ENCODE measurements at places on chromosomes 2 and 18.

DNA sequence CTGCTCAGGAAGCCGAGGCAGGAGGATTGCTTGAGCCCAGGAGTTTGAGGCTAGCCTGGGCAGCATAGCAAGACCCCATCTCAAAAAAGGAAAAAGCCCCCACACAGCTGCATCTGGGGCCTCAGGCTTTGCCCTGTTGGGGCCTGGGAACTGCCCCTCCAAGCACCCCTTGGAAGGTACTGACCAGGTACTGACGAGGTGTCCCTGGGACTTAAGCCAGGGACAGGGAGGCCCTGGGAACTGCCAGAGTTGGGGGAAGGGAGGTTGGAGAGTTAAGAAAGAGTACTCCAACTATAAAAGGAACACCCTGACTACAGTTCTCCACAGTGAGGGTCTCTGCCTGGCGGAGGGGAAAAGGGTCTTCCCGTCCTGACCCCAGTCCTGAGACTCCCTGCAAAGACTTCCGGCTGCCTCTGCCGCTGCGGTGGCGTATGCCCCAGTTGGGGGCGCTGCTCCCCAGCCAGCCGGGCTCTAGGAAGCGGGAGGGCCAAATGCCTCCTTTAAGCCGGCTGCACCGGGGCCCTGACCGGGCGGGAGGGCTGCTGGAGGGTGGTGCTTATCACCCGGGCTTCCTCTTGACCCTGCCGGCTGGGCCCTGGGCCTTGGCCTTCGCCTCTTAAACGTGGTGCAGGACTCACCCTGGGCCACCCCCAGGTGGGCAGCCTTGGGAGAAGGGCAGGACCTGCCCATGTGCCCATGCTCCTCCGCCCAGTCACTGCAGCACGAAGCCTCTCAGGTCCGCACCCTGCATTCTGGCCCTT is 12.8 kb downstream of the SLC30A3 start:
- no peak for DNase-seq

DNA sequence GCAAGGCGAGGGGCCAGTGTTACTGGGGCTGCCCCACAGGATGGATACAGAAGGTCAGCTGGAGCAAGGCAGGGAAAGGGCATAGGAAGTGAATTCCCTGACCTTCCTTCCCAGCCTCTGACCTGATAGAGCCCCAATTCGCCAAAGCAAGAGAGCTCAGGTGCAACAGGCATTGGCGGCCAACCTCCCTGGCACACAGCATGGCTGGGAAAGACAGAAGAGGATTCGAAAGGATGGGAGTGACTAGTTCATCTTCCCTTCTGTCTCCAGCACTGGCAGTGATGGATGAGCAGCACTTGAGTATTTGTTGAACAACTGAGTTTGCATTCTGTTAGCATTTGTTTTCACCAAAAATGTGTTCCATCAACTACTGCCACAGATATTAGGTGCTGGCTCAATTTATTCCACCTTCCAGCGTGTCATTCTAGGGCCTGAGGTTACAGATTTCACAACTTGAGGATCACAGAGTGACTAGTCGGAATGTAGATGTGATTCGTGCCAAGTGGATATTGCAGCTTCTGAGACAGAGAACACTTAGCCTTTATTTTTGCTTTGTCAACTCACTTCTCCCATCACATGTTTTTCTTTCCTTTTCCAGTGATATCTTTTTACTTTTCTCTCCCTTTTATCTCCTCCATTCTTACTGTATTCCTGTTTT is 6.2 kb downstream of the COPS8 start:
- DNase-seq, result no peak

- no peak for DNase-seq
Observed at GRCh38 chr18:32276906-32277305, 87.1 kb downstream of the MEP1B start.

- DNase-seq, result no peak
Observed at GRCh38 chr2:166117491-166117890, 10.3 kb downstream of the SCN1A start.

DNA sequence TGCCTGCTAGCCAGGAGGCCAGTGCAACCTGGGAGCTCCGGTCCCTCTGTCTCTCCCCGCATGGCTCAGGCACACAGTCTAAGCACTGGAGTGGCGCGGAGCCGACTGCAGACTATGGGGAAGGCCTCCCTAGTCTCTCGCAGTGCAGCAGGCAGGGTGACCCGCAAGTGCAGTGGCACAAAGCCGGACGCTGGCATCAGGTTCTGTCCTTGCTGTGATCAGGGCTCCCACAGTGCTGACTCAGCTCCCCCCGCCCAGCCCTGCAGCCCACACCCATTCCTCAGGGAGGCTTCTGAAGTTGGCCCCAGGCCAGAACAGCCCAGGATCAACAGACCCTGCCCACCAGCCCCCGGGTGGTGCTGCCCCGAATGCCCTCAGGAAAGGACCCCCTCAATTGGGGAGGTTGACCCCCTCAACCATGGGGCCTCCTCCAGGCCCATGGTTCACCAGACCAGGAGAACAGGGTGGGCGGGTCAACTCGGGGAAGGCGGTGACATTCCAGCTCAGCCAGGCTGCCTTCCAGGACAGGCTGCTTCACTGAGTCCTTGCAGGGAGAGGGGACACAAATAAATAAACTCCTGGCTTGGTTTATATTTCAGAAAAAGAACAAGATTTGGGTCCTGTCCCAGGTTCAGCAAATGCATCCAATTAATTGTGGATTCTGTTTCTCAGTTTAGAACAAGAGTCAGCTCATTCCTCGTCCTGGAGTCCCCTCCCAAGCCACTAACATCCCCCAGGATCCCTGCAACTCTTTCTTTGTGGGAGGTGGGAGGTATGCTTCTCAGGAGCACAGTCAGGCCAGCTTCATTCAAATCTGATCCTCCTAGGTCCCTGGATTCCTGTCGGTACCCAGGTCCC is 12.2 kb downstream of the BIN1 start:
- no peak for DNase-seq

DNA sequence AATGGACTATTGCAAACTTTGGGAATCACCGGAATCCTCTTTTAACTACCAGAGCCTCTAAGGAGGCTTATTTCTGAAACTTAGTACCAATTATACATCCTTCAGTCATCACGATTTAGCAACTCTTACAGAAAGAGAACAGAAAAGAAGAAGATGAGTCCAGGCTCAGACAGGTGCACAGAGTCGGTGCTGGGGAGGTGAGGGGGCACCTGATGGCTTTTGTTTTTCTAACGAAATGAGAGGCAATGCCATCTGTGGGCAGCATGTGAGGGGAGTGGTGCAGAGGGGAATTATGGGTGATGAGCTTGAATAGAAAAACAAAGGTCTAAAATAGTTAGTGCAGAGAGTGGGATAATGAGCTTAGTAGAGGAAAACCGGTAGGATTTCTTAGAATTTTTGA is 522.6 kb downstream of the CMPK2 start:
- no peak for DNase-seq

GRCh38 chr2:142778289-142778688 is 99.2 kb upstream of the KYNU start:
- DNase-seq, result no peak

DNA sequence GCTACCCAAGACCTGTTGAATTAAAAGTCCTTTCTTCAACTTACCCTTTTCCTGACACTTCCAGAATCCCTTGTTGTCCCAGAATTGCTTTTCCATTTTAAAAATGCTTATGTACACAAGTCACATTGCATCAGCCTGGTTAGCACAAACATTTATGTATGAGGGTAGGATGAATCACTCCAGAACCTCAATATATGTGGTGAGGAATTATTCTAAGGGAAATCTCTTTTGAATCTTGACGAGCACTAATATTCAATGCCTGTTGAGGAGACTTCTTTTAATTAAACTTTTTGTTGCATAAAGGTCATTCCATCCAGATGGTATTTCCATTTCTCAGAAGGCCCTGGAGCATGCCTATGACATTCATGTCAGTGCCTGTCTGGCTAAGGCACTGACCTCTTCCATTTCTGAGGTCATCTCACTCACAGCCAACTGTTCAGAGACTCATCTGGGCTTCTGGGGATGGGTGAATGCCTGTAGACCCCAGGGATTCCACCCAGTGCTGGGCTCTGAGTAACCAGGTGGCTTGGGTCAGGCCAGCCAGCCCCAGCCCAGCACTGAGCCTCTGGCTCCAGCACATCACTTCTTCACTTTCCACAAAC is 28.2 kb downstream of the ACMSD start:
- DNase-seq, result no peak

Measured in NCI-H446 (cell line).